NK-92 treated with Interleukin-12 subunit alpha and Interleukin-12 subunit beta, amount 100 ng/mL, for 24 hours (cell line): ENCODE measurements at places on chromosomes 7 and 10.

- DNase-seq = no peak
Observed at GRCh38 chr10:83724471-83725241, 414.7 kb upstream of the GHITM start.

DNA sequence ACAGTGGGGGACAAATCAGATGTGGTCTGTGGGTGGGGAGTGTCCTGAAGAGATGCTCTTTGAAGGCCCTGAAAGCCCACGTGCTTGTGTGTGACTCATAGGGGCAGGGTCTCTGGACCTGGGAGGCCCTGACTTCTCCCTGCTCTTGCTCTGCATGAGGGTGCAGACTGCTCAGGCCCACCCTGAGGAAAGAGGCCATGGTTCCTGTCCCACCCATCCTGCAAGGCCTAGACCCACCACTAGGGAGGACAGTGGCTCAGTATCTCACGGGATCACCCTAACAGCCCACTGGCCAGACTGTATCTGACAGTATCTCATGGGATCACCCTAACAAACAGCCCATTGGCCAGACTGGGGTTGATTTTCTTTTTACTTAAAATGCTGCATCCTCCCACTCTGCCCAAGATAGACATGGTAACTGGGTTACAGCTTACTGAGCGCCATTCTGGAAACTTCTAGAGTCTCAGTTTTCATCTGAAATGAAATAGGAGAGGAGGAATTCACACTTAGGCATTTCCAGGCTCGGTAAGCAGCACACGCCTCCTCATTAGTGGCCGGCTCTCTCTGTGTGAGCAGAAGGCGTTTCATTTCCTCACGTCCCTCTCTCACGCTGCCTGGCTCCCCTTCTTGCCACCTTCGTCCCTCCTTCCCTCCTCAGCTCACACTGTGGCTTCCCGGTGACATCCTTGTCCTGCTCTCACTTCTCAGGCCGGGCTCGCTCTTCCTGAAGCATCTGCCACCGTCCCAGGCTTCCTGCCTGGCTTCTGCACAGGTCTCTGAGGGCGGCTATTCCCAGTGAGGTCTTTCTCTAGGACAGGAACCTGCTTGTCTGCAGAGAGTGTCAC lies 242.6 kb downstream of the GLRX3 start:
- DNase-seq = no peak

DNA sequence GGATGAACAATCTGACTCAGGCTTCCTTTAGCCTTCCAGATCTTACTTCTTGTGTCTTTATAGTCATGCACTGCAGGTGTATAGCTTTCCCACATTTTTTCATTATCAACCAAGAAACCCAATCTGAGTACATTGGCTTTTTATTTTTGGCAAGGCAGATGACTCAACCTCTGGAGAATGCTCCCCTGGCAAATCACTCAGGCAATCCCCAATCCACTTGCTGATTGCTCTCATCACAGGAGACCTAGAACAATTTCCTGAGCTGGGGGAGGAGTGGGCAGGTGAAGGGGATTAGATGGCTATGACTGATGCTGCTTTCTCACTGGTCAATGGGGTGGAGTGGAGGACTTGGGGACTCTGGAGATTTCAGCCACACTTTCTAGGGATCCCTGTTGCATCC lies 134.4 kb downstream of the SLC16A9 start:
- DNase-seq = no peak

GRCh38 chr7:46841248-46841647 lies 740.7 kb downstream of the TNS3 start:
- DNase-seq = no peak

DNA sequence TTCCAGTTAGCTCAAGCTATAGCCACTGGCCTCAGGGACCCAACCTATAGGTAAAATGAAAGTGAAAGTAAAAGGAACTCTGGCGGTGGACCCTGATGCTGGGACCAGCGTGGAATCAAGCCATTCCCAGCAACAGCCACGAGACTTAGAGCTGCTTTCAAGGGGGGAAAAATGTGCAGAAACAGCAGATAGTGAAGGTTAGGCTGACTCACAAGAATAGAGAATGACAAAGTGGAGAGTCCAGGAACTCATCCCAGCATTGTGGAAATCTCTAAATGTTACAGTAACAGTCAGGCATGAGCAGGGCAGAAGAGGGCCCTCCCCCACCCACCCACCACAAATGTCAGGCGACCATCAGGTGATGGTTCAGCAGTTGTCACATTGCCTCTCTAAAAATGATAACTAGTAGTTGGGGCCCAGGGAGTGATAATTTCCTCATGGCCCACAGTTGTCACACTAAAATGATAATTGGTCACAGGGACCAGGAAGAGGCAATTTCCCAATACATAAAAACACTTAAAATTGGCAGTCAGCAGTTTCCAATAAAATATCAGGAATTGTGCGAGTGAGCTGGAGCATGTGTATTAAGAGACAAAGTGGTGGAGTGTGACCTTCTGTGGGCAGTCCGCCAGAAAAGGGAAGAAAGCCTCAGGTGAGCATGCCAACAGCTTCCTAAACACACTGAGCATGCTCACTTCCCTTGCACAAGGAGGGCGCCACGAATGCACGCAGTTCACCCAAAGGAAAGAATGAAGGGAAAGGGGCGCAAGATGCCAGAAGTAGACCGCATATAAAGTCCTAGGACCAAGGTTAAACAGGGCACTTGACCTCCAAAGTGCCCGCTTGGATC lies 129.8 kb upstream of the PPP1R3A start:
- no peak for DNase-seq

GRCh38 chr10:6124666-6125065 lies 35.8 kb downstream of the RBM17 start:
- DNase-seq = no peak

DNA sequence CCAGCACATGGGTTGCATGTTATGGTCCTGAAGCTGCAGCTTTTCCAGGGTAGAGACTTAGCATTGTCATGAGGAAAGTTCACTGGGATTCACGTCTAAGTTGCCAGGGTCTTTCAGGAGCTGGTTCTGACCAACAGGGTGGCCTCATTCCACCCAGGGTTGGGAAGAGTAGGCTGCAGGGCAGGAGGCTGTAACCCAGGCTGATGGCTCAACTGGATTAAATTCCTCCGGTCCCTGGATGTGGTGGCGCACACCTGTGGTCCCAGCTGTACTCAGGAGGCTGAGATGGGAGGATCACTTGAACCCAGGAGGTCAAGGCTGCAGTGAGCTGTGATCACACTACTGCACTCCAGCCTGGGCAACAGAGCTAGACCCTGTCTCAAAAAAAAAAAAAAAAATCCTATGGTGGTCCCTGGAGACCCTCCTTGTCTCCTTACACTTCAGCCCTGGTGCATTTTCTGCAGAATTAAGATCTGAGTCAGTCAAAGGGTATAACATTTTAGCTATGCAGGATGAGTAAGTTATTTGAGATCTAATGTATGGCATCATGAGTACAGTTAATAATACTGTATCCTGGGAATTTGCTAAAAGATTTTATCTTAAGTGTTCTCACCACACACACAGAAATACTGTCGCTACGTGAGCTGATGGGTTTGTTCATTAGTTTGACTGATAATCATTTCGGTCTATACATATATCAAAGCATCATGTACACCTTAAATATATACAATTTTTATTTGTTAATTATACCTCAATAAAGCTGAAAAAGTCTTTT lies 44.0 kb downstream of the ASB13 start:
- DNase-seq = no peak

- no peak for DNase-seq
Observed at GRCh38 chr10:86211691-86212390, 154.8 kb downstream of the GRID1 start.

- no peak for DNase-seq
Observed at GRCh38 chr7:129719980-129720732, 108.6 kb downstream of the NRF1 start.

DNA sequence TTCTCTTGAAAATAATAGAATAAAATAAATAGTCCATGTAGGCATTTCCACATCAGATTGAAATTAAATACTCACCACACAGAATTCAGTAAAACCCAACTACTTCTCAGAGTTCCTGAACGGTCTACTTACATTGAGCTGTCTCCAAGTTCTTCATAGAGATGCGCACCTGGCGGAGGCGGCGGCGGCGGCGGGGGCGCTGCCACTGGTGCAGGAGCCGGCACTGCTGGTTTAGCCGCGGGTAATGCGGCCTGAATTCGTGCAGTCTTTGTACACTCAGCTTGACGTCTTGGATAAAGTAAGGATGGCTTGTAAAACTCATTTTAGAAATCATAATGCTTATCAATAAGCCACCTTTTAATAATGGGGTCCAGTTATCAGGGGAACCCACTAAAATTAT lies 973.8 kb downstream of the PCDH15 start:
- no peak for DNase-seq

DNA sequence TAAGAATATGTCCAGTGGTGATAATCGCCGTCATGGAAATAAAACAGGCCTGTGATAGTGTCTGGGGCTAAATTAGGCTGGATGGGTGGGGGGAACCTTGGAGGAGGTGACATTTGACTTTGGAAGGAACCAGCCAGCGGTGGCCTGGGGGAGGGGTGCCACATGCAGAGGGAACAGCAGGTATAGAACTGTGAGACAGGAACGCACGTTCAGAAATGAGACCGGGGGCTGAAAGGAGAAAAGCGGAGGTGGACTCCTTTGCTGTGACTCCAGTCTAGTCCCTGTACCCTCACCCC lies 2.6 kb upstream of the CYP26A1 start:
- DNase-seq = no peak

DNA sequence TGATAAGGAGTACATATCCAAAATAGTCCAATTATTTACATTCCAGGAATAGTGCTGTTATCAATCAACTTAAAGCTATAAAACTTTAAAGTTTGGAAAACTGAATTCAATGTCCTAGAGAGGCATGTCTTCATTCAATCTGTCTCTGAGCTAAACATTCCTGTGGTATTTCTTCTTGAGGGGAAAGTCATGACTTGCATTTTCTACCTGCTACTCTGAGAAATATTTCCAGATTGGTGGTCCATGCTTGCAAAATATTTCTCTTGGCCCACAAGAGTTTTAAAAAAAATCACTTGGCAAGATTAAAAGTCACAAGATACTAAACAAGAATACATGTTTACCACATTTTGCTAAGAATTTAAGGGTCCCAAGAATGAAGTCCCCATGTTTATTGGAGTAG lies 63.6 kb upstream of the HGF start:
- DNase-seq = no peak

GRCh38 chr10:46079831-46080585 lies 33.9 kb upstream of the MSMB start:
- no peak for DNase-seq

- DNase-seq = no peak
Observed at GRCh38 chr10:132449051-132449810, 52.2 kb downstream of the PWWP2B start.

DNA sequence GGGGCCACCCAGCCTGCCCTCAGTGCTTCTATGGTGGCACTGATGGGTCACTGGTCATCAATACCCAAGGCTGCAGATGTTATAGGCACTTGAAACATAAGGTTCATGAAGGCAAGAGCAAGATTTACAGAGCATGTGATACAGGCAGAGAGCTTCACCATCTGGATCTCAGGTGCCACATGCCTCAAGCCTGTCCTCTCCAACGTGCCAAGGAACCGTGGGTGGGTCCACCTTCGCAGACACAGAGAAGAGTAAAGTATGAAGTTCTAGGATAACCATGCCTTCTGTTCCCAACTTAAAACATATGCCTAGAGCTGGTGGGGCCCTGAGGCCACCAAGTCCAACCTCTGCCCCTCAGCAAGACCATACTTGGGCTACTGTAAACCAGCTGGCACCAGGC lies 26.7 kb upstream of the CDH23 start:
- no peak for DNase-seq

GRCh38 chr10:101066146-101066895 lies 4.5 kb downstream of the KAZALD1 start:
- no peak for DNase-seq

DNA sequence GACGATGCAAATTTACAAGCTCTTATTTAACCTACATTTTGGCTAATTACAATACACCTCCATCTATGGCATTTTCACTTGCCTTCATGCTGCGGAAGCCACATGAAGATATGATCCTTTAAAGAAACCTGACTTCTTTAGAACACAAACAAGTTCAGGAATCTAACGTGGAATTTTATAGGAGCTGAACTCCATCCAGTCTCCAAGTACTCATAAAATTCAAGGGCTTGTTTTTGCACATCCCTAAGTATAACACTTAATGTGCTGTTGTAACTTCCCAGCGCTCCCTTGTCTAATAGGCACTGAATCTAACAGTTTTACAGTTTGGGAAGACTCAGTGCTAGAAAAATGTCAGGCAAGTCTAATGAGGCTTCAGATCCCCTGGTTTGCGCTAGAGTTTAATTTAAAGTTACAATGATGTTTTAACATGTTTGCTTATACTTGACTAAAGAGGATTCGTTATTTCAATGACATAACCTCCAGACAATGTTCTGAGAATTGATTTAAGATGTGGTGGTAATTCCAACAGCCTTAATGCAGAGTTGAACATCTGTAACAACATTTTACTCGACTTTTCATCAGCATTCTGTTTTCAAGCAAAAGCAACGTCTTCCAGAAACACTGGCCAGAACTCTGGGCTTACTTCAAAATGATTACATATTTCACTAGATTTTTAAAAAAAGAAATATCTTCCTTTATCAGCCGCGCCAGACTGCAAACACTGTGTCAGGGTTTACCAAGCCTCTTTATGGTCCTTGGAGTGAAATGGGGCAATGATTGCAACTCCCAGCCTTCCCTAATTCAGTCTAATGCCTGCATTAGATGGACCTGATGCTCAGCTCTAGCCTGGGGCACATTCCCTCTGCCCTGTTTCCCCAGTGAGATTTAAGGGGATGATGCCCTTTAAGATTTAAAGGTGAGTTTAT lies 664.3 kb downstream of the KCNMA1 start:
- no peak for DNase-seq

DNA sequence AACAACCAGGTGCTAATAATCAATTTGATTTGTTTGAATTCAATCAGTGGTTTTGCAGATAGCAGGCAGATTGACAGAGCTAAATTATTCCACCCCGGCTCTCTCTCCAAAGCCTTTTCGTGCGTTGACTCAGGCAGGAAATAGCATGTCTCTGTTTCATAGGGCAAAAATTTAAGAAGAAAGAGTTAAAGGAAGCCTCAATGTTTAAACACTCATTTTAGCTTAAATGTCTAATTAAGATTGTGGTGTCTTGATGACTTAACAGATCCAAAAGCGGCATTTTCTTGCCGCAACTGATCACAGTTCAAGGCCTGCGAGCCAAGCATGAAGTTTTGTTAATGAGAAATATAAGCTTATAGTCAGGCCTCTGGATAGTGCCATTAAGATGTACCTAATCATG lies 1051.1 kb upstream of the AUTS2 start:
- no peak for DNase-seq

DNA sequence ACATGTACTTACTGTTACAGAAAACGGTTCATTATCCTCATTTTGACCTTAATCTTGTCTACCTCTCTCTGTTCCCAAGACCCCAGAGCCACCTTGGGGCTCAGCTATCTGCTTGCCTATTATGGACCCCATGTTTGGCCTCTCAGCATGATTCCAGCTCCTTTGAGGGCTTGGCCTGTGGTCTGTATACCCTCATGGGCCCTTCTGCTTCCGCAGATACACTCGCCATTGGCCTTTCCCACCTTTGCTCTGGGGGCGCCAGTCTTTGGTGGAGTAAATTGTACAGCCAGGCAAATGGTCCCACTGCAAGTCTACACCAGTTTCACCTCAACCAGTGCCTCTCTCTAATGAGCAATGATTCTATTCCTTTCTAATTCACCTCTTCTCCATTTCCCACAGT lies 109.2 kb upstream of the ZNF746 start:
- no peak for DNase-seq
